DMS 273 treated with DMSO at 0.1 percent for 48 hours (cell line): ENCODE measurements at places on chromosomes 11 and 22.

DNA sequence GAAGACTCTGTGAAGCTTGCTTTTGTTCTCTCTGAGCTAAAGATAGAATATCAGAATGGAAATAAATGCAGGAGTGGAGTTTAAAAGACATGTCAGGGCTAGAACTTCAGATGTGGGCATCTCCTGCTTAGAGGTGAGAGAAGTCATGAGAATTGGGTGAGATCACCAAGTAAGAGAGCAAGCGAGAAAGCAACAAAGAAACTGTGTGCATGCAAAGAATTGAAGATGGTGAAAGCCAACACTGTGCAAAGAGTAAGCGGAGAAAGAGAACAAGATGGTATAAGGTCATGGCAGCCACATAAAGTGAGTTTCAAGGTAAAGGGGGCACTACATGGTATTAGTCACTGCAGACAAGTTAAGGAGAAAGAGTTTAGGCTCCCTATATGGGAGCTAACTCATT, 57.3 kb upstream of the SCUBE2 start:
- no peak for DNase-seq

GRCh38 chr11:1308743-1309497, 512 bp downstream of the TOLLIP start:
- DNase-seq: no peak

GRCh38 chr11:34345991-34346480, 11.8 kb downstream of the ABTB2 start:
- DNase-seq: no peak

DNA sequence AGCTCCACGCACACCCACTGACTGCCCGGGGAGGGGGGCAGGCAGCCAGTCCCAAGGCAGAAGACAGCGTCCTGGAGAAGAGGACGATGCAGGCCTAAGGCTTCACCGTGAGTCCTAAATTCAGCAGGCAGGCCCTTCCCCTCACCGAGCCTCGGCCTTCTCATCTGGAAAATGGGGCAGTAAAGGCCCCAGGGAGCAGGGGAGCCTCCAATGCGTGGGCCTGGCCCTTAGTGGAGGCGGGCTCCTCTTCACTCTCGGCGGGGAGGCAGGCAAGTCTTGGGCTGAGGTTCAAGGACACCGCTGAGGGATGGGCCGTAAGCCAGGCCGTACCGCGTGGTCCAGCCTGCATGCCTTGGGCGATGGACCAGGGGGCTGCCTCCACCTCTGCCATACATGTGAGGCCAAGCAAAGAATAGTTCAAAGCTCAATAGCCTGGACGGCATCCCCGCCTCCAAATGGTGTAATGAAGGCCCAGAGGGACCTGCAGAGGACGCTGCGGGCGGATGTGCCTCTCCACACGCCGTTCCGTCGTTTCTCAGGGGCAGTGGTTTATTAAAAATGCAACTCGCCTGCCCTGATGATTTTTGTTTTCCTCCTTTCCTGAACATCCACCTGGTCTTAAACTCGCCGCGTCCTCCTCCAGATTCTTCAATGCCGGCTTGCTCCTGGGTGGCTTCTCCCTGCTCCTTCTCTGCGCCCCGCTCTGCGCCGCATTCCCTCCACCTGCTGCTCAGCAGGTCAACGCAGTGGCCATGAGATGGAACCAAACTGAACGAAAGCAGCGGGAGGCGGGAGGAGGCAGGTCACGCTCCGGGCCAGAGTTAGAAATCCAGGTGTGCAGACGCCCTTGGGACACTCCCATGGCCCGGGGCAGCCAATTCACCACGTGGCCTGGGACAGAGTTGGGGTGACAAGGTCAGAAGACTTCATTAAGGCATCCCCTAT, 627.8 kb downstream of the TBC1D22A start:
- no peak for DNase-seq

GRCh38 chr11:31022080-31022479, 347.5 kb downstream of the DCDC1 start:
- DNase-seq: no peak

DNA sequence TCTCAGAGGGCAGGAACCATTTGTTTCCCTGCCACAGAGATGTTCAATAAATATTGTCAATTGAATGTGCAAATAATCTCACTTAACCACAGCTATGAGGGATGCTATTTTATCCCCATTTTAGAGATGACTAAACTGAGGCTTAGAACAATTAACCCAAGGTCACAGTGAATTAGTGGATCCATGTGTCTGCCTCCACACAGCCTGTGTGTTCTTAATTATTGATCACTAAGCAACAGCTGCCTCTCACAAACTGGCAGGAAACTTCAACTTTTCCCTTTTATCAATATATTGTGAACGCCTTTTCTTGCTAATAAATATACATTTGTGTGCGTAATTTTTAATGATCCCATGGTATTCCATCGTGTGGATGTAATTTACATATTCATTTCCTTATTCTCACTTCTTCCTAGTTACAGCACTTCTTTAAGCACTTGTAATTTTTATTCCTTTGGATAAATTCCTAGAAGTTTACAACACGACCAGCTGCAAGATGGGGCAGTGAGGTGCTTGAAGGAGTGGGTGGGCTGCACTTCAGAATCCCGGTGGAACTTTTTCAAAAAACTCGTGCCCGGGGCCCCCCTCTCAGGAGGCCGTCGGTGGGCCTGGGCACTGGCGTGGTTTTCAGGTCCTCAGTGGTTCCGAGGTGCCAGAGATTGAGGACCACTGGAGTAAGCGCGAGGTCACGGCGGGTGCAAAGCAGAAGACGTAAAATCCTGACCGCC, 915 bp upstream of the SREBF2 start:
- DNase-seq: no peak

DNA sequence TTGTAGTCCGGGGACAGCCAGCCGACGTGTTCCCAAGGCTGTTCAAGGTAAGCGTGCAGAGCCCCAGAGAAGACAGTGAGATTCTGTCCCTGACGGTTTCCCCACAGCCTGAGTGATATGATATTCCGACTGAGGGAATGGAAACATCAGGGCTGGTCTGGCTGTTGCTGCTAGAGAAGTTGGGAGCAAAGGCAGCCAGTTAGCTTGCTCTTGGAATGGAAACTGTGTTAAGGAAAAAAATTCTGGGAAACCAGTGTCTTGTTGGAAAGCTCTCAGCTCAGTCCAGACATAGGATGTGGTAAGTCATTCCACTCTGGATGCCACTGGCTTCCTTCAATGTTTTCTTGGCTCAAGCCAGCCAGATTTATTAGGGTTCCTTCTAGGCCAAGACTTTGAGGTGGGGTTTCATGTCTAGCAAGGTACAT, 8.8 kb downstream of the CRY2 start:
- DNase-seq: no peak

GRCh38 chr22:32281072-32281471, 25.9 kb upstream of the SLC5A4 start:
- no peak for DNase-seq

DNA sequence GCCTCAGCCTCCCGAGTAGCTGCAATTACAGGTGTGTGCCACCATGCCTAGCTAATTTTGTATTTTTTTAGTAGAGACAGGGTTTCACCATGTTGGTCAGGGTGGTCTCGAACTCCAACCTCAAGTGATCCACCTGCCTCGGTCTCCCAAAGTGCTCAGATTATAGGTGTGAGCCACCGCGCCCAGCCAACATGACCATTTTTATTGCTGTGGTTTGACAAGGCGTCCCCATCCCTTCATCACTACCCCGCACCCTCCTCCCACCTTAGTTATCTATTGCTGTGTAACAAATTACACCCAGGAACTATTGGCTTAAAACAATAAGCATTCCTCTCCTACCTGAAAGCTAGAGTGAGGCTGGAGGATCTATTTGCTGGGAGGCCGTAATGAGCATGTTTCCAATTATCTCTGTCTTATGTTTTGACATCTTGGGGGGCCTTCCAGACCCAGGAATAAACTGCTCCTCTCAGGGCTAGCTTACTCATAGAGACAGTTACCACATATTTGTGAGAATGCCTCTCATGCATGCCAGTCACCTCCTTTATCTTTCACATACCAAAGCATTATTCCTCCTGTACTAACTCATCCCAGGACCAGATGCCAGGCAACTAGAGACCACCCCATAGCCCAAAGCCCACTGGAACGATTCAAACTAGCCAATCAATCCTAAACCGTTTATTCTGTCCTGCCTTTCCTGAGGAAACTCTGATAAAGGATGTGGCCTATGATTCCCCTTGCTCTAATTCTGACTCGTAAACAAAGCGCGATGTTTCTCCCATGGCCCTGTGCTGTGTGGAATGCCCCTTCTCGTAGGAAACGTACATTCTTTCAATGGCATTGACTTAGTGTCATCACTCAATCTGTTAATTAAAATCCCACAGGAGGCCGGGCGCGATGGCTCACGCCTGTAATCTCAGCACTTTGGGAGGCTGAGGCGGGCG, 19.4 kb downstream of the SNU13 start:
- DNase-seq: no peak

DNA sequence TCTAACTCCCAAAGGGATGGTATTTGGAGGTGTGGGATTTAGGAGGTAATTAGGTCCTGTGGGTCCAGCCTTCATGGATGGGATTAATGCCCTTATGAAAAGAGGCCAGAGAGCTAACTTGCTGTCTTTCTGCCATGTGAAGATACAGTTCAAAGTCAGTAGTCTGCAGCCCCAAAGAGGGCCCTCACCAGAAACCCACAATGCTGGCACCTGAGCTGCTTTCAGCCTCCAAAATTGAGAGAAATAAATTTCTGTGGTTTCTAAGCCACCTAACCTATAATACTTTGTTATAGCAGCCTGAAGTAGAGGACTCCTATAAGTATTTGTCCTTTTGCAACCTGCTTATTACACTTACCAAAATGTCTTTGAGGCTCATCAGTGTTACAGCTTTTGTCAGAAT, 16.2 kb downstream of the ATM start:
- DNase-seq: no peak

GRCh38 chr11:124670732-124671131, 2.8 kb downstream of the SIAE start:
- DNase-seq: no peak

- DNase-seq: no peak
Observed at GRCh38 chr11:12356944-12357655, 20.3 kb upstream of the PARVA start.

- no peak for DNase-seq
Observed at GRCh38 chr11:47354913-47355282, 2.4 kb upstream of the MYBPC3 start.

DNA sequence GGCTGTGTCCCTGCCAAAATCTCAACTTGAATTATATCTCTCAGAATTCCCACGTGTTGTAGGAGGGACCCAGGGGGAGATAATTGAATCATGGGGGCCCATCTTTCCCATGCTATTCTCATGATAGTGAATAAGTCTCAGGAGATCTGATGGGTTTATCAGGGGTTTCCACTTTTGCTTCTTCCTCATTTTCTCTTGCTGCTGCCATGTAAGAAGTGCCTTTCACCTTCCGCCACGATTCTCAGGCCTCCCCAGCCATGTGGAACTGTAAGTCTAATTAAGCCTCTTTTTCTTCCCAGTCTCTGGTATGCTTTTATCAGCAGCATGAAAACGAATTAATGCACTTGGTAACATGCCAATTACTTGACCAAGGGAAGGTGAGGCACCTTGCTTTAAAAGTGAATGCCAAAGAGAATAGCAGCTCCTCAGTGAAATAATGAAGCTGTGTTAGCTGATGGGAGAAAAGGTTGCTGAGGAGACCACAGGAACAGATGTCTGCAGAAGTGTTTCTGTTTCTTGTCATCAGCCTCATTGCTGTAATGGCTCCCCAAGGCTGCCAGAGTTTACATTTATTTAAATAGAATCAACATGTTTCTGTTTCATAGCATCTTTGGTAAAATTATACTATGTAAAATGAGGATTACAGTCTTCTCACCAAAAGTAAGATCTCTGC, 89.0 kb upstream of the CD44 start:
- DNase-seq: no peak

DNA sequence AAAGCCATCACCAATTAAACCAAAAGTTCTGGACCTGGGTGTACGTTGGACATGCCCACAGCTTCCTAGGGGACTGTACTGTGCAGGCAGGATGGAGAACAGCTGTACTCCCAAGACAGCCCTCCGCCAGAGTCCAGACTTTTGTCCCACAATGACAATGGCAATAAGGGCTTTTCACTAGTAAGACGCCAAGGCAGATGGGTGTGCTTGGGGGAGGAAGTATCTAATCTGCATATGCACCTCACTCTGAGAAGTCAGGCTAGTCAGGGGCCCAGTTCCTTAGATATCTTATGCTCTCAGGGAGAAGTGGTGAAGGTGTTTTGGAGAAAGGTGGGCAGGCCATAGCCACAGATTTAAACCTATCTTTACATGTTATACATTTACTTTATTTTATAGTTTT, 85.1 kb upstream of the USP47 start:
- no peak for DNase-seq

GRCh38 chr22:33326540-33327295, 268.5 kb upstream of the SYN3 start:
- no peak for DNase-seq

DNA sequence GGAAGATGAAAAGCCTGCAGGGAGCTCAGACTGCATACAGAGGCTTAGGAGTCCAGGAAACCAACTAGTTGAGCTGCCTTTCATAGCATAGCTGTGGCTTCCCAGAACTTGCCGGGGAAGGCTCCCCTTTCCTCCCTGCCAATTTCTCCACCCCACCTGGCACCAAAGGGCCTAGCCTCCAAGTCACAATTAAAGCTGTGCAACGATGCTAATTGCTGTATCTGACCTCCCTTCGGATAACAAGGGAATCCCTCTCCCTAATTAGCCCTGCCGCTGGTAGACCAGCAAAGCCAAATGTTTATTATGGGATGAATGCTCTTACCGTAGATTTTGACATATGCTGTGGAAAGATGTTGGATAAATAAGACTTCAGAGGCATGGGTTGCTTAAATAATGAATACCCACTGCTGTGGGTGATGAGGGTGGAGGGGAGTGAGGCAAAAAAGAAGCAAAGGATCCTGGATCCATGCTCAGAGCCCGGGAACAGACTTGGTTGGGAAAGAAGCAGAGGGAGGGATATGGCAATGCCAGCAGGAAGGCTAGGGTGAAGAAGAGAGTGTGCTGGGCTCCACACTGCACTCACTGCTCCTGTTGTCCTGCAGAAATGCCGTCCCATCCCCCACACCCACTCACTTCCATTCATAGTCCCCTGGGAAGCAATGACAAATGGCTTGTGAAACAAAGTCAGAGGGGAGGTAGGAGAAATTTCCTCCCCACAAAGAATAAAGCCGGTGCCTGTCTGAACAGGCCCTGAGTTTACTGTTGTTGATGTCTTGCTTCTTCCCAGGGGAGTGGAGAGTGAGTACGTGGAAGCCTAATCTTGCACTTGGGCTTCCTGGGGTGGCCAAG, 608.1 kb upstream of the CADM1 start:
- DNase-seq: no peak

- no peak for DNase-seq
Observed at GRCh38 chr11:130519128-130519932, 70.9 kb downstream of the ADAMTS15 start.

GRCh38 chr22:36658900-36659299, 44.7 kb downstream of the CACNG2 start:
- no peak for DNase-seq
